Transverse colon (tissue), 4 donors: ENCODE measurements at places on chromosomes 4 and X. TPM values are rescaled to one million over a fixed set of nuclear protein-coding genes. Genes with fewer than 3 reads are reported as not detected.

The RBM46 gene
- not detected for total RNA-seq

The LIMCH1 gene
- total RNA-seq: 8.1 TPM

The TRMT44 gene
- 21.3 TPM for total RNA-seq

DNA sequence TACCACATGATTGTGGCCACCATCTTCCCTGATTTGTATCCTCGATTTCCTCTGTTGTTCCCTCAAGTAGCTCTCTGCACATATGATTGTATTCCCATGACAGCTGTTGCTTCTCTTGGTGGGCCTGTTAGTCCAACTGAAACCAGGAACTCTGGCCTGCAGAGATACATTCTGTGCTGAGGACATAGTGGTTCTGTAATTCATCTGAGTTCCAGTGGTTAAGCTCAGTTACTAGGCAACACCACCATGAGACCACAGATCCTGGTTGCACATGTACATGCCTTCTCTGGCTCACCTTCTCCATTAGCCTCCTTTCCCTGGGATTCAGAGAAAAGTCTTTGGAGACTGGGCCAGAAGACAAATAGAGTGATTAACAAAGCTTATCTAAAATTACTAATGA lies 172.1 kb upstream of the SLC7A11 start:
- H3K4me1 ChIP-seq: no peaks in the 10 kb centered on the region
- H3K4me3 ChIP-seq: no peak overlapping the region
- H3K36me3 ChIP-seq: no peaks in the 10 kb centered on the region
- no peaks in the 10 kb centered on the region for H3K27me3 ChIP-seq
- no peak for DNase-seq
- no peak overlapping the region for H3K27ac ChIP-seq

DNA sequence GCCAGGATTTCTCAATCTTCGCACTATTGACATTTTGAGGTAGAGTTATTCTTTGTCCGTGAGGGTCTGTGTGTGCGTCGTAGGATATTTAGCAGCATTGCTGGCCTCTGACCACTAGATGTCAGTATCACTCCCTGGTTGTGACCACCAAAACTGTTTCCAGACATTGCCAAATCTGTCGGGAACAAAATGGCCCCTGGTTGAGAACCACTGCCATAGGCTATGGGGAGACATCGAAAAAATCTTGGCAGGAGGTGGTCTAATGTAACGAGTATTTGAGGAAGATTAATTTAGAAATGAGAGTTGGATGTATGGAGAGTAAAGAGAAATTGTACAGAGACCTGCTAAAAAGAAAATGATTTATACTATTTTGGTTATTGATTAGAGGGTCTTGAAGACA lies 108.4 kb downstream of the DOCK11 start:
- no peak overlapping the region for H3K4me3 ChIP-seq
- no peaks in the 10 kb centered on the region for H3K4me1 ChIP-seq
- no peak overlapping the region for H3K27ac ChIP-seq
- no peaks in the 10 kb centered on the region for H3K27me3 ChIP-seq

- no peaks in the 10 kb centered on the region for H3K27me3 ChIP-seq
- no peaks in the 10 kb centered on the region for H3K36me3 ChIP-seq
- H3K4me1 ChIP-seq: no peaks in the 10 kb centered on the region
- H3K27ac ChIP-seq: no peak overlapping the region
- no peak for DNase-seq
- H3K4me3 ChIP-seq: no peak overlapping the region
Observed at GRCh38 chrX:122787231-122787630, 396.8 kb upstream of the GRIA3 start.

- peak; percentile 31 for DNase-seq
- H3K27ac ChIP-seq: peak overlapping the region; percentile 86
- no peaks in the 10 kb centered on the region for H3K4me1 ChIP-seq
- peaks cover 11% of the 10 kb centered on the region for H3K27me3 ChIP-seq
Observed at GRCh38 chrX:129522184-129523078, 859 bp downstream of the SMARCA1 start.

DNA sequence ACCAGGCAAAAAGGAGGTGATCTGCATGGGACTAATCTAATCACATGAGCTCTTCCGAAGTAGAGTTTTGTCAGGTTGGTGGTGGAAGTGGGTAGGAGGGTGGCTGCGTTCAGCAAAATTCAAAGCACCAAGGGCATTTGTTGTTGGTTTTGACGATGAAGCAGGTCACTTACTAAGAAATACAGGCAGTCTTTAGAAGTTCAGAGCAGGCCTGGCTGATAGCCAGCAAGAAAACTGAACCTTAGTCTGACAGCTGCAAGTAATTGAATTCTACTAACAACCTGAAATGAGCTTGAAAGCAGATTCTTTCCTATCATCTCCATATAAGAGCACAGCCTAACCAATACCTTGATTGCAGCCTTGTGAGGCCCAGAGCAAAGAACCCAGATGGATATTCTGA lies 505.8 kb downstream of the KLHL13 start:
- no peak for DNase-seq
- H3K27ac ChIP-seq: no peak overlapping the region
- H3K4me3 ChIP-seq: no peak overlapping the region
- H3K36me3 ChIP-seq: no peaks in the 10 kb centered on the region
- no peaks in the 10 kb centered on the region for H3K4me1 ChIP-seq
- H3K27me3 ChIP-seq: no peaks in the 10 kb centered on the region

DNA sequence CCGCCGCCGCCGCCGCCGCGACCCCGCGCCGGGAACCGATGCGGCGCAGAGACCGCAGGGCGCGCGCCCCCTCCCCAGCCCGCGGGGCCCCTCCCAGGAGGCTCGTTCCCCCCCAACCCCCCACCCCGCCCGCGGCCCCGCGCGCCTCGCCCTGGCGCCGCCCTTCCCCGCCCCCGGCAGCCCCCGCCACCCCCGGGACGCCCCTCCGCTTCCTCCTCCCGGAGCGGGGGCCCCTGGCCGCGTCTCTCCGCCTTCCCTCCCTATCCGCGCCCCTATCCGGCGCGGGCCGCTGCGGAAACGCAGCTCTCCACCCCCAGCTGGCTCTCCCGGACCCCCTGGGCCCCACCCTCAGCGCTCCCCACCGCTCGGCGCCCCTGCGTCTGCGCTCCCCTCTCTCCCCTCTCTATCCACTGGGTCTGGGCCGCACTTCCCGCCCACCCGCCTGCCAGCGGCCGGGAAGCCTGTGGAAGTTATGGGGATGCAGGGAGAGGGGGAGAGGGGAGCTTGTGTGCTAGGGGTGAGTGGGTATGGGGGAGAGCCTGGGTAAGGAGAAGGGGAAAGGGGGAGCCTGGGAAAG lies at the start of gene TMEM271:
Gene TMEM271 (minus strand): TSS at position 51 of the 577 bp plus-strand sequence. CDS start 233 bp downstream, outside the sequence.
- H3K4me3 ChIP-seq: no peak within 1 kb of the TSS
- no peaks in the 10 kb centered on the region for H3K36me3 ChIP-seq
- H3K27ac ChIP-seq: no peak within 1 kb of the TSS
- H3K4me1 ChIP-seq: peaks cover 13% of the 10 kb centered on the region
- peaks cover 94% of the 10 kb centered on the region for H3K27me3 ChIP-seq

DNA sequence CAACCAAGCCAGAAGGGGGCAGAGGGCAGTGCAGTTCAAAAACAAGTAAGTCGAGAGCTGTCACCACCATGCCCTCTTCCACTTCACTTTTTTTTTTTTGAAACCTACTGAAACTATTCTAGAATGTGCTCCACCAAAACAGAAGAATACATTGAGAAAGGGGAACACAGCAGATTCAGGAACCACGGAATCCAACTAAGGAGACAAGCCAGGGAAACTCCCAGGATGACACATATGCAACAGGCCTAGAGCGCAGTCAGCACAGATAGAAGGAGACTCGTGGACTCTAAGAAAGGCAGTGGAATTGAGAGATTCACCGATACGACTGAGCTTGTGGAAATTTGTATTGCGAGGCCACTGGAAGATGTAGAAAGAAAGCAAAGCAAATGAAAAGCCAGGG lies 66.1 kb downstream of the PHKA2 start:
- H3K27ac ChIP-seq: no peak overlapping the region
- H3K36me3 ChIP-seq: no peaks in the 10 kb centered on the region
- H3K27me3 ChIP-seq: no peaks in the 10 kb centered on the region
- H3K4me3 ChIP-seq: no peak overlapping the region

DNA sequence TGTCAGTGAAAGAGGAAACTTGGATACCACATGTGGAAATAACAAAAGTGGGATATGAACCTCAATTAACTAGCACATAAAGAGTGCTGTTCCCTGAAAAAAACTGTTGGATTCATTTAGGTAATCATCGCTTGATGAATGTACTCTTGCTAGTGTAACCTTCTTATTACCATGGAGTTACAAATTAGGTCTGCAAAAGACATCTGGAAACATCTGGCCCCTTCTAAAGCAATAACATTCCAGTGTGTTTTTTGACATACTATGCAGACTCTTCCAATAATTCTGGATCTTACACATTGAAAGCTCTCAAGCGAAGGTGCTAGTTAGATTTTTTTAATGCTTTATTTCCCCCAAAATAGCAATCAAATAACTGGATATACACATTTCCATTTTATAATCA lies 134.6 kb downstream of the ATP10D start:
- H3K36me3 ChIP-seq: no peaks in the 10 kb centered on the region
- H3K27ac ChIP-seq: no peak overlapping the region
- no peak for DNase-seq
- no peaks in the 10 kb centered on the region for H3K27me3 ChIP-seq
